Liver (tissue), 10 donors: ENCODE measurements at places on chromosomes 2 and 18. TPM values are rescaled to one million over a fixed set of nuclear protein-coding genes. Genes with fewer than 3 reads are reported as not detected.

- H3K4me3 ChIP-seq = no peak overlapping the region
- no peak for DNase-seq
- H3K27me3 ChIP-seq = no peaks in the 10 kb centered on the region
- peaks cover 3% of the 10 kb centered on the region for H3K4me1 ChIP-seq
- no peak overlapping the region for H3K27ac ChIP-seq
Observed at GRCh38 chr2:11870584-11870983, 124.2 kb downstream of the LPIN1 start.

Gene KLHL29
- 2.3 TPM for total RNA-seq

DNA sequence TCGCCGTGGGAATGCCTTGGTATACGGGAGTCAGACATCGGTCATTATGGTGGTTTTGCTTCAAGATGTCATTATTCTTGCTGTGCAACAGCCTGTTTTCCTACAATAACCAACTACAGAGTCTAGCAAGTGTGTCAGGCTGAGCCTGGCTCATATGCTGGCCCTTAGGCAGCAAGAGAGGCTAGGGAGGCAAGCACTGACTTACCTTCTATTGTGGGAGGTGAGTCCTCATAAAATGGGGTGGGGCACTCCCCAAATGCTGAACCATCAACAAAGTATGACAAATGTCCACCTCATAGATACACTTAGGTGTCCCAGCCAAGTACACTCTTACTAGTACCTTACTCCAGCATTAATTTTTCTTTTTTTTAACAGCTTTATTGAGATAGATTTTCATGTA is 77.0 kb upstream of the ATL2 start:
- no peaks in the 10 kb centered on the region for H3K36me3 ChIP-seq
- H3K4me1 ChIP-seq = no peaks in the 10 kb centered on the region
- H3K4me3 ChIP-seq = no peak overlapping the region
- no peaks in the 10 kb centered on the region for H3K27me3 ChIP-seq

Gene CRYBA2
- not detected for total RNA-seq

DNA sequence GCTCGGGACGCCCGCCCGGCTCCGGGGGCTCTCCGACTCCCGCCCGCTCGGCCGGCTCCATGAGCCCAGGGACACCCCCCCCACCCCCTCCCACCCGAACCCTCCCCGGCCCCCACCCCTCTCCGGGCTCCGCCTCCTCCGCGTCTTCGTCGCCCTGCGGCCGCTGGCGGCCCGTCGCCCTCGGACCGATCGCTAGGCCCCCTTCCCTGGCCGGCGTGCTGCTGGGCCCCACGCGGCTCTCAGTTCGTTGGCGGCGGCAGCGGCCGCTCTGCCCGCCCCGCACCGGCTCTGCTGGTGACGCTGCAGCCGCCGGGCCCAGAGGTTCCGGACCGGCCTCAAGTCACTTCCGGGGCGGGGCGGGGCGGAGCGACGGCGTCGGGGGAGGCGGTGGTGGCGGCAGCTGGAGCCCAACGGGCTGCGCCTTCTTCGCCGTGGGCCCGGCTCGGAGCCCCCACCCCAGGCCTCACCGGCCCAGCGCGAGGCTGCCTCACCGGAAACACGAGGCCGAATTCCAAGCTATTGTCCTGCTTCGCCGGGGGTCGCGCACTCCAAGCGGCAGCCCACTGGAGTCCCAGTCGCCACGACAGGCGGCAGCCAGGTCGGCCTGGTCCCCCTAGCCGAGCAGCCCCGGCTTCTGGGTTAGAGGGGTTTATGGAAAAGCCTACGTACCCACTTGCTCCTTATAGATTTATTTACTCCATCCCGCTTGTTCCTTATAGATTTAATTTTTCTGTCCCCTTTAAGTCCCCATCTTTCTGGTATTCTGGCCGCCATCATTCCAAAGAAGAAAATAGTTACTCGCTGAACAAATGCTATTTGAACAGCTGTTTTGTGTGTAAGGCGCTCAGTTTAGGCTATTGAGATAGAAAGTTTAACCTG is at the start of gene PSME4:
TSS of gene PSME4 (minus strand) at position 270 of the 879 bp plus-strand sequence. CDS start at position 61, 209 bp downstream.
- H3K27me3 ChIP-seq = no peaks in the 10 kb centered on the region
- H3K4me3 ChIP-seq = peak within 1 kb of the TSS; percentile 93
- H3K27ac ChIP-seq = peak within 1 kb of the TSS; percentile 98
- peaks cover 17% of the 10 kb centered on the region for H3K4me1 ChIP-seq
- peaks cover 14% of the 10 kb centered on the region for H3K36me3 ChIP-seq

DNA sequence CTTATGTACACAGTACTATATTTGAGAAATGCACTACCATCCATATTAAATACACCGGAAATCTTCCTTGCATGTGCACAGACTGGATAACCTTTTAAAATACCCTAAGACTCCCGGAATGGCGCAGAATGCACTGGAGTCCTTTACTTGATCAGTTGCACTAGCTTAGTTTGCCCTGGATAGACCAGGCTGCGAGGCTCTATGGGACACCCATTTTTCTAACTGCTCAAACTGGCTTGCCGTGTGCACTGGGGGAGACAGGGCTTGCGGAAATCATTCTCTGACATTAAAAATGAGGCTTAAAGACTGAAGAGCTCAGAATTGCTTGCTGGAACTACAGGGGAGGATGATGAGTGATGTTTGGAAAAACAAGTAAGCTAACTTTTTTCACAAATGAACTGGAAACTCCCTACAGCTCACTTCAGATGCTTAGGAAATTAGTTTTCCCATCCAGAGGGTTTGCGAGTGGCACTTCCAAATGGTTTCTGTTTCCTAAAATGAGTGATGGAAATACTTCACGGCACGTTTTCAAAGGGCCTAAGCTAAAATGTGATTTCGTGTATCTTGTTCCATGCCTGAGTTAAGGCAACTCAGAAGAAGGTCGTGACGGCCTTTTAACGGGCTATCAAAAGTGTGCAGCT is 2.7 kb downstream of the NCK2 start:
- no peak for DNase-seq
- H3K4me3 ChIP-seq = no peak overlapping the region
- H3K4me1 ChIP-seq = peaks cover 18% of the 10 kb centered on the region
- H3K36me3 ChIP-seq = no peaks in the 10 kb centered on the region
- peak overlapping the region; percentile 63 for H3K27ac ChIP-seq
- no peaks in the 10 kb centered on the region for H3K27me3 ChIP-seq

DNA sequence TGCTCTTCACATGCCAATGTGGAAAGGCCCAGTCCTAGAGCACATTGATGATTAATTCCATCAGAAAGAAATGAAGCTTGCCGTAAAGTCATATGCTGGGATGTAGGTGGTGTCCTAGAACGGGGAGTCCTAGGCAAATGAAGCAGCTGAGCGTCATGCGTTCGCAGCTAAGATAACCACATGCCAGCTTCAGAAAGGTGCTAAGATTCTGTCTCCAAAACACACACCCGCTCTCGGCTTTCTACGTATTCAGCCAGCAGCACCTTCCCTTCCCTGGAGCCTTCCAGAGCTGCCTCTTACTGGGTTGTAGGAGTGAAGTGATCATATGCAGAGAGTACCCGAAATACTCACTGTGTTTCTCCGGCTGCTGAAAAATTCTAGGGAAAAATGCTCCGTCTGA is 421.6 kb upstream of the ID2 start:
- no peak for DNase-seq
- H3K27ac ChIP-seq = no peak overlapping the region
- H3K36me3 ChIP-seq = no peaks in the 10 kb centered on the region
- no peak overlapping the region for H3K4me3 ChIP-seq
- H3K4me1 ChIP-seq = no peaks in the 10 kb centered on the region

GRCh38 chr2:191050640-191050987 is 36.6 kb upstream of the STAT1 start:
- H3K4me3 ChIP-seq = no peak overlapping the region
- no peaks in the 10 kb centered on the region for H3K36me3 ChIP-seq
- H3K4me1 ChIP-seq = peaks cover 45% of the 10 kb centered on the region
- peak overlapping the region; percentile 42 for H3K27ac ChIP-seq

DNA sequence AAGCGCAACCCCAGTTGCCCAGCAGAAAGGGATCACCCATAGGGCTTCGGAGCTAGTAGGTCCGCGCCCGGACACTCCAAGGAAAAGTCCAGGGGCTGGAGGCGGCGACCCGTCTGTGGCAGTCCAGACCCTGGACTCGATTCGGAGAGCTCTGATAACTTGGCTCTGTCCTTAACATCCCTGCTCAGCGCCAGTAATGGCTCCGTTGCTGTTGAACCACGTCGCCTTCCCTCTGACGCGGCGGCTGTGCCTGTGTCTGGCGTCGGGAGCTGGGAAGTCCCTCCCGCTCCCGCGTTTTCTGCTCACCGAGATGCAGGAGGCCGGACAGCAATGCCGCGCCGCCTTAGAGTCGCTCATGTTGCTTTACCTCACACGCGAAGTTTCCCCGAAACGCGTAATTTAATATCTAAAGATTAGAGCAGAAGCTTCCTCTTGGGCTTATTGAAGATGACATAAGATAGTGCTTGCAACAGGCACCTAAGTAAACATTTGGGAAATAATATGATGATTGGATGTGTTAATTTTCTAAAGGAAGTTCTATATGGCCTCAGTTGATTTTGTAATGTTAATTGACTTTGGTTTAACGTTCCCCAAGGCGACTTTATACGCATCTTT is 1.3 kb upstream of the ZBTB14 start:
- H3K36me3 ChIP-seq = peaks cover 4% of the 10 kb centered on the region
- DNase-seq = peak; percentile 63
- H3K4me3 ChIP-seq = peak overlapping the region; percentile 73

- H3K27me3 ChIP-seq = no peaks in the 10 kb centered on the region
- H3K36me3 ChIP-seq = peaks cover 4% of the 10 kb centered on the region
- DNase-seq = no peak
- no peak overlapping the region for H3K4me3 ChIP-seq
Observed at GRCh38 chr2:142938240-142938639, 60.8 kb downstream of the KYNU start.
